Thoracic aorta (tissue), 2 donors: ENCODE measurements at places on chromosomes 11 and 22. TPM values are rescaled to one million over a fixed set of nuclear protein-coding genes. Genes with fewer than 3 reads are reported as not detected.

DNA sequence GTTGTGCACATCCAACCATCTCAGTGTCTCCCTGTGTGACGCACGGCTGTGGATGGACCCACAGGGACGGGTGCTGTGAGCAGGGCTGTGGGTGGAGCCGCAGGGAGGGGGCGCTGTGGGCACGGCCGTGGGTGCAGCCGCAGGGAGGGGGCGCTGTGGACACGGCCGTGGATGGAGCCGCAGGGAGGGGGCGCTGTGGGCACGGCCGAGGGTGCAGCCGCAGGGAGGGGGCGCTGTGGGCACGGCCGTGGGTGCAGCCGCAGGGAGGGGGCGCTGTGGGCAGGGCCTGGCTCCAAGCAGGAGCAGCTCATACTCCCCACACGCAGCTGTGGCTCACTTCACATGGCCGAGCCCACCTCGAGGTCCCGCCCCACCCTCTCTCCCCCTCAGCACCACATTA, 6.0 kb upstream of the MAPK11 start:
- DNase-seq, result no peak
- H3K27me3 ChIP-seq, result no peaks in the 10 kb centered on the region
- no peak overlapping the region for H3K4me3 ChIP-seq
- peaks cover 51% of the 10 kb centered on the region for H3K36me3 ChIP-seq
- peaks cover 6% of the 10 kb centered on the region for H3K4me1 ChIP-seq

- H3K27ac ChIP-seq, result no peak overlapping the region
- H3K36me3 ChIP-seq, result no peaks in the 10 kb centered on the region
- no peak overlapping the region for H3K4me3 ChIP-seq
- no peak for DNase-seq
- no peaks in the 10 kb centered on the region for H3K27me3 ChIP-seq
- no peaks in the 10 kb centered on the region for H3K4me1 ChIP-seq
Observed at GRCh38 chr22:35023692-35024363, 42.1 kb upstream of the ISX start.

DNA sequence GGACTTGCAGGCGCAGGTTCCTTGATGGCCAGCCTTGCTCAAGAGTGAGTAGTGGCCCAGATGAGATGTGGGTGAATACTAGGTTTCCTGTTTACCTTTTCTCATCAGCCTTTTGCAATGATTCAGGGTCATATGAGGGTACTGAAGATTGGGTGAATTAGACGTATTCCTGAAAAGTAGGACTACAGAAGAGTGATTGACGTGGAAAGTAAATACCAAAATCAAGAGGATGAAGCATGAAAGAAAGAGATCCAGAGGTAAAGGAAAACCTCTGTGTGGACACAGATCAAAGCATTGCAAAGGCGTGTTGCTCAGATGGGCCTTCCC, 59.9 kb downstream of the CYB5R2 start:
- H3K4me3 ChIP-seq, result no peak overlapping the region
- peak overlapping the region; percentile 7 for H3K27ac ChIP-seq
- DNase-seq, result no peak
- H3K4me1 ChIP-seq, result peaks cover 6% of the 10 kb centered on the region
- peaks cover 8% of the 10 kb centered on the region for H3K36me3 ChIP-seq

DNA sequence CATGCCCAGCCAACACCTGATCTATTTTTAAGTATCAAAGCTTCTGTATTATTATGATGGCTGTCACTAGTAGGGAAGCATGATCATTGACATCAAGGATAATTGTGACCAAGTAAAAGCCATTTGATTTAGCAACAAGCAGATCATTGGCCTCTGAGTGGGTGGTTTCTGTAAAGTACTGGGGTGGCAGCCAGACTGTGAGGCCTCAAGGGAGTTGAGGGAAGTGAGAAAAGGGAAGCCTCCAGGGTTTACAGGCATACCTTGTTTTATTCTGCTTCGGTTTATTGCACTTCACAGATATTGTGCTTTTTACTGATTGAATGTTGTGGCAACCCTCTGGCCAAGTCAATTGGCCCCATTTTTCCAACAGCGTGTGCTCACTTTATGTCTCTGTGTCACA, 60.1 kb downstream of the PRR5L start:
- no peaks in the 10 kb centered on the region for H3K4me1 ChIP-seq
- H3K4me3 ChIP-seq, result no peak overlapping the region
- no peak overlapping the region for H3K27ac ChIP-seq
- no peak for DNase-seq

DNA sequence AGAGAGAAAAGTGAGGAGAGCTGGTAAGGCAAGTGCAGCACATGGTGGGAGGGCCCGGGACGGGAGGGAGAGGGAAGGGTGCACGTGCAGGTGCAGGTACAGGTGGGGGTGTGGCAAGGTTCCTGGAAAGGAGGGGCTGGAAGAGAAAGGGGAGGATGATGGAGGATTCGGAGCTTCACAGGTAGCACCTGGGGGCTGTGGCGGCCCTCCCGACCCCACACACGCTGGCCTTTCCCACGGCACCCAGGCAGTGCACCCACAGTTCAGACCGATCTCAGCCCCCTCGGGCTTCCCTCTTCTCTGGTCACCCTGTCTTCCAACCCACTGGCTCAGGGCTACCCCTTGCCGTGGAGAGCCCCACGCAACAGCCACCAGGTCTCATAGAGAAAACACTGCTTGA, 67.4 kb upstream of the A4GALT start:
- no peak for DNase-seq
- no peaks in the 10 kb centered on the region for H3K36me3 ChIP-seq
- no peak overlapping the region for H3K4me3 ChIP-seq

Gene TRIM51
- not detected for total RNA-seq

DNA sequence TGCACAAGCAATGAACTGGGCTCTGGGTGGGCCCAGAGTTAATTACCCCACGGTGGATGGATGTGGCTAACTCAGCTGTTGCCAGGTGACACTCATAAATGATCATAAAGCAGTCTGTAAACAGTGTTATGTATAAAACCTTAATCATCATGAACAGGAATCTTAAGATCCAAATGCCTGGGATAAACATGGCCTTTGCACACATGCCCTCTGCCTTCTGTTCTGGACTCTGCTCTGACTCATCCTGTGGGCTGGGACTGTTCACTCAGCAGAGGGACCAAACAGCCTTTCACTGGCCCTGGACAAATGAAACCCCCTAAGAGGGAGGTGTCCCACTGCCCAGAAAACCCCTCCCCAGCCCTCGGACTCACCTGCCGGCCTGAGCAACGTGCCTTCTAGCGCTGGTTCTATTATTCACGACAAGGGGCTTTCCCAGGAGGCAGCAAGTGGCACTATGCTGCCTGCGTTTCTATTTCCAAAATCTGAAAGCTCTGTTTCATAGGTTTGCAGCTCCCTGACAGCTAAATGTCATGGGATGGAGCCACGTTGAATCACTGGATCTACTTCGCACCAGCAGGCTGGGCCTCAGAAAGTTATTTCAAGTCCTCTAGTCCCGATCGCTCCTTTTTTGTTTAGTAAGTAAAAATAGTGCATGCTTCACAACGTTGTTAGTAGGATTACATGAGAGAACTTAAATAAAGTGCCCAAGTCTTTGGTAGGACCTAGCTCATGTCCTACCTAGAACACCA, 53.0 kb downstream of the LARGE1 start:
- no peak for DNase-seq
- peaks cover 14% of the 10 kb centered on the region for H3K4me1 ChIP-seq
- H3K36me3 ChIP-seq, result no peaks in the 10 kb centered on the region
- H3K4me3 ChIP-seq, result no peak overlapping the region
- H3K27ac ChIP-seq, result peak overlapping the region; percentile 71

Gene CCDC188
- total RNA-seq, result not detected

Gene DMC1
- total RNA-seq, result 3.1 TPM

- H3K4me1 ChIP-seq, result no peaks in the 10 kb centered on the region
- no peak for DNase-seq
- no peaks in the 10 kb centered on the region for H3K36me3 ChIP-seq
- H3K4me3 ChIP-seq, result no peak overlapping the region
- no peaks in the 10 kb centered on the region for H3K27me3 ChIP-seq
- no peak overlapping the region for H3K27ac ChIP-seq
Observed at GRCh38 chr11:27085605-27086004, 45.0 kb downstream of the BBOX1 start.

DNA sequence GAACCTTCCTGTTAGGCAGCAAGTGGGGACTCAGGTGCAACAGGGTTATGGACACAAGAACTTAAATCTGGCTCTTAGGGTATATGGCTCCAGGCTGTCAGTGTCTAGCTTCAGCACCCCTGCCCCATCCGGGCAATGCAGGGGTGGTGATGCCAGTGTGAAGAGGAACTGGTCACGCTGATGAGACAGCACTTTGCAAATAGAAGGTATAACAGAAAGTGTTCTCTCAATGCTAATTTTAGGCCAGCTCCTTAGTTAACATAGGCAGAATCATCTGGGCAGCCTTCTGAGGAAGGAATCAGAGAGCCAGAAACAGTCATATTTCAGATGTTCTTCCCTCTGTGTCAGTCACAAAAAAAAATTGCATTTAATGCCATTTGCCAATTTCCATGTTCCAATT, 41.2 kb downstream of the SYT9 start:
- no peaks in the 10 kb centered on the region for H3K27me3 ChIP-seq
- no peak overlapping the region for H3K4me3 ChIP-seq
- no peak for DNase-seq
- no peaks in the 10 kb centered on the region for H3K36me3 ChIP-seq
- H3K4me1 ChIP-seq, result no peaks in the 10 kb centered on the region

Gene OR10A4
- total RNA-seq, result not detected

DNA sequence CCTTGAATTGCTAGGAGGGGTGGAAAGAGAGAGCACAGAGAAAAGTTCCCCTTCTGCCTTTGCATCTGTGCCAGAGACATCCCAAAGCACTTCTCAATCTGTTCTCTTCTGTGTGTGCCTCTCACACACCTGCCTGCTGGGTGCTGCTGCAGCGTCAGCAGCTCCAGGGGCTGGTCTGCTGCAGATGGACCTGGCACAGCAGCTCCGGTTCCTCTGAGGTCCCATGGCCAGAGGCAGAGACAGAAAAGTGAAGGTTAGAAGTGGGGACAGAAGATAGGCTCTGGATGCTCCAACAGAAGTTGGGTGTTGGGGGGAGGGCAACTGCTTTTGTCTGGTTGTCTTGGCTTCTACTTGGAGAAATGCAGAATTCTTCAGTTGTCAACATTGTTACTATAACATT, 48.9 kb upstream of the KIRREL3 start:
- no peaks in the 10 kb centered on the region for H3K36me3 ChIP-seq
- H3K27me3 ChIP-seq, result no peaks in the 10 kb centered on the region

DNA sequence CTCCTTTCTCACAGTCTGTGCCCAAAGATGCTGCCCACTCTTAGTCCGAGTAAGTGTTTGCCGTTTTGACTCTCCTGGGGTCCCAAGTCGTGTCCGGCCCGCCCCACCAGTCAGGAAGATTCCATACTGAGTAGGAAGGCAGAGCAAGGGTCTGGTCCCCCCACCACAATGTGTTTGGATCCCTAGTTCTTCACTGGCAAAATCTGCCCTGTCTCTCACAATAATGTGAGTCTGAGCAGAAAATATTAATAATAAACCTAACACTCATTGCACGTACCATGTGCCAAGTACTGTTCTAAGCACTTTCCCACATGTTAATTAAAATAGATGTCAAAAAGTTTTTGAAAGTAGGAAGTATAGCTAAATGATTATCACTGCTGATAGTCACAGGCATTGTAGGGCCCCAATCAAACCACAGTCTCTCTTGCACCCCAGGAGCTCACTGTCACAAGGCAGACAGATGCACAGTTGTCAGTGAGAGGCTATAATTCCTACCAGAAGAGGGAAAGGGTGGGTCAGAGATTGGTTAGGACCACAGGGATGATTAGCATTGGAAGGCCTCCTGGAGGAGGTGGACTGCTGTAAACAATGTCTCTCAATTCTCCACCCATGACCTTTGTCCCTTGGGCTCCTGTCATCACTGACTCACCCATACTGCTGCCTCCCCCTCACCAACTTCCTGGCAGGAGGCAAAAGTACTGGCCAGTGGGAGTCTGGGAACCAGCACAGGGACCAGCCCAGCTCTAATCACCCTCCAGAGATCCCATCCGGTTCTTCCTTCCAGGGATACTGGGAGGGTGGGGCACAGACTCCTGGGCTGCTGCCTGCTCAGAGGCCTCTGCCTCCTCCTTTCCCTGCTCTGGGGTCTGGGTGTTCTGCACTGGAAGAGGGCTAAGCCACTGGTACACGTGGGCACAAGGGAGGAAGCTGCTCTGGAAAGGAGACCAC, 1.0 kb upstream of the POLD4 start:
- H3K27me3 ChIP-seq, result no peaks in the 10 kb centered on the region
- H3K4me1 ChIP-seq, result peaks cover 68% of the 10 kb centered on the region
- DNase-seq, result peak; percentile 87
- no peaks in the 10 kb centered on the region for H3K36me3 ChIP-seq

Gene KRTAP5-8
- total RNA-seq, result 0.68 TPM

DNA sequence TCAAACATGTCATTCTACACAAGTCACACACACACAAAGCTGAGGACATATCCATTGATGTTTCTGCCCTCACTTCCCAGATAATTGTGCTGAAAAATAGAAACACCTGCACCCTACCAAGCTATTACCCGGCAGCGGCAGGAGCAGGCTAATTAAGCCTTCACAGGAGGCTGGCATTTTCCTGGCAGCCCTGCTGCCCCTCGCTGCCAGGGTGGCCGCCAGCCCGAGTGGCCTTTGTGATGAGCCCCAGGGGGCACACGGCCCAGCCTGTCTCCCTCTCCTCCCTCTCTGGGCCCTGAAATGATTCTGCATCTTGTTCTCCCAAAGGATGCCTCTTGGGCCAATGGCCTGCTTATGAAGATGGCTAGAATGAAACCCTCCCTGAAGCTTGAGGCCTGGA, 76.2 kb upstream of the TP53I11 start:
- no peaks in the 10 kb centered on the region for H3K27me3 ChIP-seq
- no peaks in the 10 kb centered on the region for H3K36me3 ChIP-seq
- DNase-seq, result no peak
- peaks cover 5% of the 10 kb centered on the region for H3K4me1 ChIP-seq
- H3K4me3 ChIP-seq, result no peak overlapping the region

DNA sequence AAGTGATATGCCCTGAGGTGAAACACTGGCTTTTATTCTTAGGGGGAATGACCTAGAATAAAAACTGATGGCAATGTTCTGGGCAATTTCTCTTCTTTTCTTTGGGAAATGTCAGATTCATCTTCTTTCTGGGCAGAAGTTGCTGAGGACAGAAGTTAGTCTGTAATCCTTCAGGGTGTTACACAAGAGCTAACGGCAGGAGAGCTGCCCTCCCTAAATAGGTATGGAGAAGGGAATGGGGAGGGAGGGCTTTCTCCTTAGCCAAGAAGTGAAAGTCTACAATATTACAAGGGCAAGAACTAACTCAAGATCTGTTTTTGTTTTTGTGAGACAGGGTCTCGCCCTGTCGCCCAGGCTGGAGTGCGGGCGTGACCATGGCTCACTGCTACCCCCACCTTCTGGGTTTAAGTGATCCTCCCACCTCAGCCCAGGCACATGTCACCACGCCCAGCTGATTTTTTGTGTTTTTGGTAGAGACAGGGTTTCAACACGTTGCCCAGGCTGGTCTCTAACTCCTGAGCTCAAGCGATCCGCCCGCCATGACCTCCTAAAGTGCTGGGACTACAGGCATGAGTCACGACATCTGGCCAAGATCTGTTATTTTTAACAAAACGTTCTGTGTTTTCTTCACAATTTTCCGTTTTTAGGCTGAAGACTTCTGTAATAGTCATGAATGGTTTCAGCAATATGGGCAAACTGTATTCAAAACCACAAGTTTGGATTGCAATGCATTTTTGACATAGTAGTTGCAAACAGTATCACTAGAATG, 7.2 kb downstream of the PIWIL4 start:
- H3K36me3 ChIP-seq, result no peaks in the 10 kb centered on the region
- peak overlapping the region; percentile 41 for H3K27ac ChIP-seq
- no peak for DNase-seq
- peak overlapping the region; percentile 56 for H3K4me3 ChIP-seq
- H3K27me3 ChIP-seq, result no peaks in the 10 kb centered on the region
